GM10248 (cell line): ENCODE measurements at places on chromosomes 4 and X.

DNA sequence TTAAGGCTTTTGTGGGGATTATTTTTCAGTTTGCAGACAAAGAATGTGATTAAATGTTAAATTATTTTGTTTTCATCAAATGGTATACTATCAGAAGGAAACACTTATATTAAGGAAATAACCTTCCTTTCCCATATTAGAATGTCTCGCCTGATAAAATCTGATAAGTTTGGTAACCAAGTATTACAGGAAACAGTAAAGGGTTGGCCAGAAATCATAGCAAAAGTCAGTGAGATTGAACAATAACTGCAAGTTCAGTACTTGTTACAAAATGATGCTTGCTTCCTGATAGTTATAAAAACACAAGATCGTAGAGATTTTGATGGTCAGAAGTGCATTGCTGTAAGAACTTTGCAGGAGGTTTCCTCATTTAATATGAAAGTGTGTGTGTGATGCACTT lies 40.5 kb downstream of the FABP2 start:
- no peak for DNase-seq

GRCh38 chr4:169604903-169605331 lies 7.5 kb downstream of the NEK1 start:
- no peak for DNase-seq

GRCh38 chr4:107319386-107319785 lies 283.3 kb upstream of the DKK2 start:
- no peak for DNase-seq

- DNase-seq = no peak
Observed at GRCh38 chr4:32133141-32133540, 1413.0 kb downstream of the PCDH7 start.

- DNase-seq = peak; percentile 6
Observed at GRCh38 chrX:1316527-1316926, 20.1 kb upstream of the IL3RA start.

- DNase-seq = no peak
Observed at GRCh38 chr4:40909363-40909876, 159.7 kb downstream of the NSUN7 start.

- DNase-seq = no peak
Observed at GRCh38 chr4:84954982-84955567, 11.4 kb downstream of the WDFY3 start.

- DNase-seq = no peak
Observed at GRCh38 chr4:59380841-59381366, 1819.2 kb upstream of the ADGRL3 start.

DNA sequence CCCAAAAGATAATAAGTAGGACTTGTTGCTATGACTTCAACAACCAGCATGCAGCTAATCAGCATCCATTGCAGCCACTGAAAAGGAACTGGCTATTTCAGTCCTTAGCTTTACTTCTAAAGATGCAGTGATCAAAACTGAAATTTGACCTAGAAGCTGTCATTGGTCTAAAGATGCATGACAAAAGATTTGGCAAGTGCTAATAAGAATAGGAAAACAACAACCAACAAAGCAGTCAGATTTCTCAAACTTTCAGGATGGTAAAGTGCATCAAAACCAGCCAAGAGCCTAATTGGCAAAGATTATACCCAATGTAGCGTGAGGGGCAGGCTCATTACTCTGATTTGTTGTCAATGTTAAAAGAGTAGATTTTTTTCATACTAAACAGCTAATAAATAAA lies 77.1 kb upstream of the WDR17 start:
- DNase-seq = no peak

- DNase-seq = no peak
Observed at GRCh38 chr4:106238820-106239420, 77.1 kb downstream of the TBCK start.

DNA sequence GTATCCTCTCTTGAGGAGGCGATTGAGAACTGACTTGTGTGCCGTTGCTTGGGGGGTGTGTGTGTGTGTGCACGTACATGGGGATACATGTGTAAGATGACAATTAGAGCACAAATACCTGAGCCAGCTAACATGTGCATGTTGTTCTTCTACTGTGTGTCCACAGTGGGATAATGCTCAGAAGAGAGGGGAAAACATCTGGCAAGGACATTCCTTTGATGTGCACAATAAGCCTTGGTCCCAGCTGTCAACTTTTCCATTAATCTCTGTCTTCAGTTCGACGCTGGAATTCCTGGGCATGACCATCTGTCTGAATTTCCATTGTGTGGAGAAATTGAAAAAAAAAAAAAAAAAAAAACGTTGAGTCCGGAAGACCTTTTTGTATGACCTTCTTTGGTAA lies 592.0 kb upstream of the GALNTL6 start:
- DNase-seq = no peak

DNA sequence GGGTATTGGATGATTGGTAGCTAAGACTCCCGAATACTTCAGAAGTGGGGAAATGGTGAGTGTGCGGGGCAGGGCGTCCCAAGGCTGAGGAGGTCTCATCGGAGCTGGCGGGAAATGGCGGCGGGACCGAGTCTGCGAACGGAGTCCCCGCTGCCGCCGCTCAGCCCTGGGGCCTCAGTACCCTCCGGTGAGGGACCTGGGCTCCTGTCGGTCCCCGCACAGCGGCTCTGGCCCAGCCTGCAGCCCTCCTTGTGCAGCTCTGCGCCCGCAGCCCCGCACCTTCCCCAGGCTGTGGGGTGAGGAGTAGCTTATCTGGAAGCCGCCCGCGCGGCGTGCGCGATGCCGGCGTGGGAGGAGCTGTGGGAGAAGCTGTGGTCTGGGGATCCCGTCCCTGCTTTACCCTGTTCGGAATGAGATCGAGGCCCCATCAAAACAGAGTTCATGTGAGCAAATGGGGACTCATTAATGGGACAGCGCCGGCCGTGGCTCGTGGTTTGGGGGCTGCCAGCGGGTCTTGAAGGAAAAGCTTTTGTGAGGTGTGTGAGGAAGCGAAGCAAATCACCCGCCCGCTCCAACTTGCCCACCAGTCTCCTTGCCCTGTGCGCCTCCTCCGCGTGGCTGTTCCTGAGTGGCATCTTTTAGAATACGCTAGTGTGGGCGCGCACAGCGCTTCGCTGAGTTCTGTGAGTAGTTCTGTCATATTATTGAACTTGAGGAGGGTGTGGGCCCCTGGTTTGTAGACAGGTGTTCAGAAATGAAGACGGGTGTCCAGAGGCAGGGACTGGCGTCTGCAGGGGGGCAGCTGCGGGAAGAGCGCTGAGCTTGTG lies 531 bp downstream of the ZNF141 start:
- no peak for DNase-seq

DNA sequence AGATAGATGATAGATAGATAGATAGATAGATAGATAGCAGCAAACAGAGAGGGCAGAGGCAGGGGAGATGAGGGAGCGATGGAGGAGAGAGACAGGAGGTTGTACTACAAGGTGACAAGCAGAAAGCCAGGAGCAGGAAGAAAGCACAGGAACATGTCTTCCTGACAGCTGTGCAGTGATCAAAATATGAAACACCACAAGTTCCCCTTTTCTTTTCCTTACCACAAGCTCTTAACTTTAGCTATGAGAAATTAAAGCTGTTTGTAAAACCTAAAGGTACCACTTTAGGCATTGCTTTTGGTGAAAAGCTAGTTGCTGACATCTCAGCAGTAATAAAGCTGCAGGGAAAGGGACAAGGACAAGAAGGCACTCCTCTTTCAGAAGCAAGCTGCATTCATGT lies 9.1 kb upstream of the MAGED4B start:
- DNase-seq = no peak

GRCh38 chr4:25827897-25828296 lies 34.9 kb downstream of the SEL1L3 start:
- DNase-seq = no peak

DNA sequence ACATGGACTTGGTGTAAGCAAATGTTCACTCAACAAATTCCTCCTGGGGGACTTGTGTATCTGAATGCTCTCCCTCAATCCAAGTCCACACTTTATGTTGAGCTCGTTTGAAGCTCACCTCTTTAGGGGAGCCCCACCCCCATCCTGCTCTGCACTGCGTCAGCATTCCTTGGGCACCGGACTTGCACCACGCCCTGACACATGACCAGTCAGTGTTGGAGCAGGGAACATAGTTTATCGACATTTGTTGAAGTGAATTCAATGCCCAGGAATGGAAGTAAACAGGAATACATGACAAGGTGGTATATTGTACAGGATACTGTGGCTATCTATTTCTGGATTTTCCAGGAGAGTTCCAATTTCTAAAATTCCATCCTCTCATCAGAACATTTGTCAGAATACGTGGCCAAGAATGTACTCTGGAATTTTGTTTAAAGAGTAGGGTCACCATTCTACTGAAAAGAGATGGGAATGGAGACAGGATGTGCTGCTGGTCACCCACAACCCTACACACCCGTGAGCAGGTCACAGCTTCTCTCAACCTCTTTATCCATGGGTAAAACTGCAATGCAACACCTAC lies 60.0 kb upstream of the LNX1 start:
- DNase-seq = no peak

DNA sequence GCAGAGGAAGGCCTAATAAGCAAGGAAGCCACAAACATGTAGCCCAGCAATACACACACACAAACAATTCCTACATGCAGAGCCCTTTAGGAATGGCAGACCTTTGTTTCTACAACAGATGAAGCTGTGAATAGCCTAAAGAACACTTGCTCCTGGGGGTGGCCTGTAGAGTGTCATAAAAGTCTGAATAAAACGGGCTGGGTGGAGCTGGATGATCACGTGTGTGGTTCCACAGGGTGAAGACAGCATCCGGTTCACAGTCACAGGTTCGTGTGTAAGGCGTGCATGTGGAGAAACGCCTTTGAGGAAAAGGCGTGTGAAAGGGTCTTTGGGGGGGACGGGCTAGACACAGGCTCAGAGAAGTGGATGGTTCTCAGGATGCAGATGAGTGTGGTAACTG lies 156.1 kb downstream of the AFAP1 start:
- DNase-seq = no peak

- no peak for DNase-seq
Observed at GRCh38 chr4:152674359-152674758, 5.4 kb downstream of the TMEM154 start.

- no peak for DNase-seq
Observed at GRCh38 chr4:67499799-67500198, 45.5 kb downstream of the CENPC start.

DNA sequence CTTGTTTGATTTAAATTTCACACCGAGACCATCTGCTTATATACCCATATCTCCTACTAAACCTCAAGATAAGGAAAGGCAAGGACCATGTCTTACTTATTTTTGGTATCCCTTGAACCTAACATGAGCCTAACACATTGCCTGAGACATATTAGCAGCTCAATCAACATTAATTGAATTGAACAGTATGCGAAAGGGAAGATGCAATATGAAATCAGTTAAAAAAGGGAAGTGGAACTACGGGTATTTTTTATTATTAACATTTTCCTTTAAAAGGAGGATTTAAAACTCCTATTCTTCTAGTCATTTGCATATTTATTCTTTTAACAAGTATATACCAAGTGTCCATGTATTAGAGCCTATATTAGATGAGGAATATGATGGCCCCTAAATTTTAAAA lies 197.0 kb downstream of the CAMK2D start:
- DNase-seq = no peak

- no peak for DNase-seq
Observed at GRCh38 chr4:101264993-101265815, 82.1 kb downstream of the PPP3CA start.

- no peak for DNase-seq
Observed at GRCh38 chr4:22881411-22881810, 188.7 kb downstream of the GBA3 start.

- peak; percentile 48 for DNase-seq
Observed at GRCh38 chrX:69158166-69158980, 6.9 kb downstream of the PJA1 start.

GRCh38 chrX:68826113-68826980 lies 2.5 kb upstream of the EFNB1 start:
- DNase-seq = no peak

DNA sequence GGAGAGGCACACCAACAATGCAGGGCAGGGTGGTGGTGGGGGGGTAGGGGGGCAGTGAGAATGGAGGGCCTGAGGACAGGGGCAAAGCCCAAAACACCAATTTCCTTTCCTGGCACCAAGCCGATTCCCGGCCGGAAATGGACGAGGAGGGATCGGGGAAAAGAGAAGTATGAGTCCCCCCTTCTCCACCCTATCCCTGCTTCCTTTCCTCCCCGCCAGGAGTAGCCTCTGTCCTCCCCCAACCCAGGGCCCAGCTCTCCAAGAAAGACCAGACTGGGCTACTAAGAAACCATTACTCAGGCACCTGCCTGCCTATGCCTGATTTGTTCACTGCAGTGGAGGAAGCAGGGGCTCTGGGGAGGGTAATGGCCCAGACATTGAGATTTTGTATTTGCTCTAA lies 402 bp downstream of the CCDC120 start:
- DNase-seq = no peak

- DNase-seq = no peak
Observed at GRCh38 chr4:140686796-140687195, 69.4 kb downstream of the TBC1D9 start.

GRCh38 chr4:186699298-186699697 lies 24.4 kb downstream of the FAT1 start:
- no peak for DNase-seq

DNA sequence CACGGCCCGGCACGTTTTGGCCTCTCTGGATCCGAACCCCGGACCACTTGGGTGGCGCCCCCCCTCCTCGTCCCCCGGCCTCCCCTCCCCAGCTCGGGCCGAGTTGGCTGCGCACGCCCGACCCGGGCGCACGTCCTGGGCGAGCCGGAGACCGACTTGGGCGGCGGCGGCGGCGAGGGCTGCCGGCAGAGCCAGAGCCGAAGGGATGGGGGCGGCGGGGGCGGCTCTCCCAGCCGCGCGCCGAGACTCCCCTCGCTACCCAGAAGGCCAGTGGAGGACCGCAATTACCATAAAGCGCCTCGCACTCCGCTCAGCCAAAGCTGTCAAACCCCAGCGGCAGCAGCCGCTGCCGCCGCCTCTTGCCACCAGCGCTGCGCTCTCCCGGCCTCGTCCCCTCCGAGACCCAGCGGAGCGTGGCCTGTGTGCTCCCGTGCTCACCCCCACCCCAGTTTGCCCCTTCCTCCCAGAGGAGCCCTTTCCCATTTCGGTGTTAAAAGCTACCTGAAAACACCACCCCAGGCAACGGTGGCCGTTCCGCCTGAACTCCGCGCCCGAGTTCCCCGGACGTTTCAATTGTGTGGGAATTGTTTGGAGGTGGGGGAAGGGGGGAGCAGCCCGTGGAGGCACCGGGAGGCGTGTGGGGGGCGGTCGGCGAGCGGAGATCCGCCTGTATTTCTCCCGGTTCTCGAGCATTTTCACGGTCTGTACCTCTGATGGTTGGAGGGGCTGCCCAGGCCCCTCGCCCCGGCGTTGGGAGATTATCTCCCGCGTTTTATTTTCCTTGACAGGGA lies 701 bp upstream of the BCOR start:
- DNase-seq = no peak

GRCh38 chr4:15757054-15757453 lies 21.1 kb upstream of the CD38 start:
- no peak for DNase-seq

GRCh38 chr4:187235456-187236170 lies 512.0 kb upstream of the FAT1 start:
- no peak for DNase-seq

- DNase-seq = no peak
Observed at GRCh38 chrX:148203531-148203930, 222.4 kb downstream of the FMR1NB start.

GRCh38 chrX:148067285-148067684 lies 86.1 kb downstream of the FMR1NB start:
- no peak for DNase-seq

- DNase-seq = no peak
Observed at GRCh38 chr4:56772134-56772533, 49.4 kb downstream of the SPINK2 start.

- DNase-seq = peak; percentile 52
Observed at GRCh38 chr4:153142700-153143438, 61.4 kb upstream of the TRIM2 start.
